RKO (cell line): ENCODE measurements at places on chromosomes 3 and 15.

DNA sequence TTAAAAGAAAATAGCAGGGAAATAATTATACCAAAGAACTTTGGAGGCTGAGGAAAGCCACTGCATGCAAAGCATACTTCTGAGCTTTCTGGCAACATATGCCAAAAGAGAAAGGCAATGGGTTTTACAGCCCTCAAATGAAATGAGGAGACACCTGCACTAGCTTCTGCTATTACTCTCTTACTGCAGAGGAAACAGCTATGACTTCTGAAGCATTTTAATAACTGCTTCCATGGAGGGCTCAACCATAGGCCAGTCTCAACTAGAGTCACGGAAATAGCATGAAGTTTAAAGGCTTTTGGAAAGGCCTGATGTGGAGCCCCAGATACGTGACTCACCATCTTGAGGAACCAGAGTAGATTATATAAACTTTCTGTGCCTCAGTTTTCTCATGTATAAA lies 114.8 kb downstream of the OXNAD1 start:
- DNase-seq: no peak

- DNase-seq: no peak
Measured at GRCh38 chr15:36364377-36364776, 215.0 kb upstream of the CDIN1 start.

DNA sequence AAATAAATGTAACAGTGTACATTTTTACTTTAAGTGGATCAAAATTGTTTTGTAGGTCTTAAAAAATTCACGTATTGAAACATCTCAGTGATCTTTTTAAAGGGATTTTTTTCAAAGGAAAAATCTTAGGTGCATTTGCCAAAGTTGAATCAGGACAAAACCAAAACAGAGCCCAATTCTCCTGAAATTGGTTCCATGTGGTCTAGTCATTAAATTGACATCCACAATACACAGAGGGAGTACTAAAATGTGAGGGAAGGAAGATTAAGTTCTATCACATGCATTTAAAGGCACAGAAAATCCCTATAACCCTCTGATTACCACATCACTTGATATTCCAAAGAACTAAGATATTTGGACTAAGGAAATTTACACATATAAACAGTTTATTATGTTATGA lies 39.3 kb upstream of the HDC start:
- DNase-seq: no peak

DNA sequence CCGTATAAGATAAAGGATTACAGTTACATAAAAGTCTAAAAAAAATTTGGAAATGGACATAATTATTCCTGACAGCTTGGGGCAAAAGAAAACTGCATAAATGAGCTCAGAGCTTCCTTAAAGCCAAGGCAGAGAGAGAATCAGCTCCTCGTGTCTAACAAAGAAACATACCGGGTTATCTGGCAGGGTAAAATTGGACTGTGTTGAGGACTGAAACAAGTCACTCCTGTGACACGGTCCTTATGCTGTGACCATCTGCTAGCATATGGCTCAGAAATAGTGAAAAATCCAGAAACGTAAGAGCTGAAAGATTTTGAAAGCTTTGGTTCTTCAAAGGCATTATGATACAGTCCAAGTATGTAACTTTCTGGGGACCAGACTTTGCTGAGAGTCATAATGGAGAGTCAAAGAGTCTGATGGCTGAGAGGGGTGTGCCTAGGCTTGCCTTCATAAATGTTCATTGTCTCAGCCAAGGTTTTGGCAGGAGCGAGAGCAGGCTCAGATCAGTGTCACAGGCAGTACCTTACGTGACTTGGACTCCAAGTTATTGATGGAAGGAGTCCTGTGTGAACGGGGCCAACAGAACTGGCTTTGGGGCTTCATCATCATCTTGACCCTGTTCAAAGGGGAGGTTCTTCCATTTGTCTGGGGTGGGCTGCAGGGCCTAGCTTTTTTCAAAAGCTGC lies 12.5 kb downstream of the MAP6D1 start:
- no peak for DNase-seq

- no peak for DNase-seq
Measured at GRCh38 chr3:49461443-49462171, 8.5 kb upstream of the DAG1 start.

DNA sequence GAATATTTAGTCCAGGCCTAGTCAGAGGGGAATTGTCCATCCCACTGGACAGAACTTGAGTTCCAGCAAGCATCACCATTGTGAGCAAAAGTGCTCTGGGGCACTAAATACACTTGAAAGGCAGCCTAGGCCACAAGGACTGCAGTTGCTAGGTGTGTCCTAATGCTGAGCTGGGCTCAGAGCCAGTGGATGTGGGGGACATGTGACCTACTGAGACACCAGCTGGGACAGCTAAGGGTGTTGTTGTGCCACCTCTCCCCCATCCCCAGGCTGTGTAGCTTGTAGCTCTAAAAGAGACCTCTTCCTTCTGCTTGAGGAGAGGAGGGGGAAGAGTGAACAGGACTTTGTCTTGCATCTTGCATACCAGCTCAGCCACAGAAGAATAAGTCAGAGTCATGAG lies 120.9 kb downstream of the DTWD1 start:
- DNase-seq: no peak

GRCh38 chr3:187039723-187040414 lies 99.4 kb downstream of the RPL39L start:
- no peak for DNase-seq

- no peak for DNase-seq
Measured at GRCh38 chr3:46900356-46900755, 22.8 kb downstream of the PTH1R start.

DNA sequence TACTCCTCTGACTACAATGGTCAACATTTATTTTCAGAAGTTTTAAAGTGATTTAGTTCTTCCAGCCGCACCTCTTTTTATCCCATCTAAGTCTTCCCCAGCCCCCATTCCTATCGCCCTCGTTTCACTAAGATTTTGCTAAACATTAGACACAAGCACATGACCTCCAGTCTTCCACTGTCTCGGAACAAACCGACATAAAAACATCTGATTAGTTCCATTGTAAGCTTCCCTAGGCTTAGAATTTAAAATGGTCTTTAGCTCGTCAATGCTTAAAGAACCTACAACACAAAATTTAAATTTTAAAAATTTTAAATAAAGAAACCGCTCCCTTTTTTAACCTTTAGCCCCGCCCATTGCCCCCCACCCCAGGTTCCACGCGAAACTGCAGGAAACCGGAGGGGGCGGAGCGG lies 284 bp upstream of the TSC22D2 start:
- DNase-seq: peak; percentile 75

GRCh38 chr15:83283138-83283812 lies 1.2 kb downstream of the BNC1 start:
- DNase-seq: no peak

GRCh38 chr15:80823120-80823519 lies 44.0 kb downstream of the CEMIP start:
- no peak for DNase-seq

DNA sequence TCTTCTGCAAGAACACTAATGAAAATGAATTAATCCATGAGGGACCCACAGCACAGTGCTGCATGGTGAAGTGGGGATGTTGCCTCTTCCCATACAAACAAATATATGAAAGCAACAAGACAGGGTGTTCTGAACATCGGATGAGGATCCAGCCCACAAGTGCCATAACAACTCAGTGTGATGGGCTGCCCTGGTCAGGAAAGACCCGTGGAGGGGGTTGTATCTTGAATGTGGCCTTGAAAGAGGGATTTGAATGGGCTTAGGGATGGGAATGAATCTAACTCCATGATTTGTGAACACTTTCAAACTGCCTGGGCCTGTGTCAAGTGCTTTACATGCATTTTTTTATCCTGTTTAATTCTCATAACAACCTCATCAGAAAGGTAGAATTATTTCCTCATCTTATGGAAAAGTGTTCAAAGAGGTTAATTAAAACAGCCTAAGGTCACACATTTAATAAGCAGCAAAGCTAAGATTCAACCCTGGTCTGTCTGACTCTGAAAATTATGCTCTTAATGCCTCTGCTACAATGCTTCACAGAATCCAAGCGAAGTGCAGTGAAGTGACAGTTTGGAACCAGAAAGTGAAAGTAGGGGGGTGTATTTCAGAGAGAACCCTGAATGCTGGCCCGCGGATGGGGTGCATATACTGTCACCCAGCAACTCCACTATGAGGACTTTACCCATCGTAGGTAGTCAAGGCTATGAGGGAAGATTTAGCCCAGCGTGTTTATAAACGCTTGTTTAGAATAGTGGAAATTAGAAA lies 65.6 kb upstream of the HEG1 start:
- no peak for DNase-seq

GRCh38 chr3:187969581-187969950 lies 184.4 kb upstream of the LPP start:
- no peak for DNase-seq
